ENCODE measurements at places on chromosomes 5 and 9.

DNA sequence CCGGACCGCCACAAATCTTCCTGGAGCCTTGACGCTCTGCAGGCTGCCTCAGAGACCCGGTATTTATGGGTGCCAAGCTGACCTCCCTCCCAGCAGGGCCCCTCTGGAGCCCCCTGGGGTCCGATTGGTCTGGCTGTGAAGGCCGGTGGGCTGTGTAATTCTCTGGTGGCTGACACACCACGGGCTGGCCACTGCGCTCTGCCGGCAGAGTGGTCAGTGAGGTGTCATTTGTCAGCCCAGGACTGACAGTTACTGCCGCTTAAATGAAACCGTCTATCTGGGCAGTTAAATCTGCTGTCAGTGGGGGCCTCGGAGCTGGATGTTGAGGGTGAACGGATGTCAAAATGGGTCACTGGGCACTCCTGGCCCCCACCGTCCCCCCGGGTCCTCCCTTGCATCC, 10.7 kb downstream of the NR5A1 start:
- no peak for DNase-seq

DNA sequence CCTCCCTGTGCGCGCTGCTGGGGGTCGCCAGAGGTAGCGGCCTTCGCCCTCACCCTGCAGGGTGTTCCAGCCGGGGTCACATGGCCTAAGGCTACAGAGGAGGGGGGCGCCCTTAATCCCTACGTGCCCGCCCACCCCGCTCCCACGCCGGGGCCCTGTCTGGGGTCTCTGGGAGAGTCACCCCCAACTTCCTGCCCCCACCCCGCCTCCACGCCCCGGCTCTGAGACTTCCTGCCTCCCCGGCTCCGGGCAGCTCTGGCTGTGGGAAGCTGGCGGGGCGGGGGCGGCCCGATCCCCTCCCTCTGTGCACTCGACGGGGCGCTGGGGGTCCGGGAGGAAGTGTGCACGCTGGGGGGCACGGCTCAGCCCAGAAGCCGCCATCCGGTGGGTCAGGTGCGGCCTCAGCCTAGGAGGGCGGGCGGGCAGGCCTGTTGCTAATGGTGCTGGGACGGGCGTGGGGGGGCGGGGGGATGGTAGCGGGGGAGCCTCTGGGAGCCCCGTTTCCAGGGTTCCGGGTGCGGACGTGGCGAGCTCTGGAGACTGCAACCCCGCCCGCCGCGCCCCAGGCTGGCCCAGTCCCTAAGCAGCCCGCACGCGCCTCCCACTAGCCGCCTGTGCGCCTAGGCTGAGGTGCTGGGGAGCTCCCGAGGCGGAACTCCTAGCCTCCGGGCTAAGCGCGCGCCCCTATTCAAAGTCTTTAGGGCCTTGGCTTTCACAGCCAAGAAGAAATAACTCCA, 61.6 kb downstream of the CXXC5 start:
- no peak for DNase-seq

DNA sequence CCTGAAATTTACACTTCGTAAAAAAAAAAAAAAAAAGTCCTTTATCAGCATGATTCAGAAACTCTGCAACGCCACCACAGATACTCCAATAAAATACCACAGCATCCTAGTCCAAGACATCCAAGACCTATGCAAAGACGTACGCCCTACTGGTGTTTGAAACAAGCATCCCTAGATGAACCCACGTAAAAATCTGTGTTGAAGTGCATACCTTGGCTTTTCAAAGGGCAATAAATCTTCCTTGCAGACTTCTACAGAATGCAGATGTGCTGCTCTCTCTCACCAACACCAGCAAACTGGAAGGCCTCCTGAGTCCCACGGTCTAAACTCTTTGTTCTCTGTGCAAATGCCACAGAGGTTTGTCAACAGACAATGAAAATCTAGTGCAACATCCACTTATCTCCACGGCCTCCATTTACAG, 38.8 kb downstream of the MYO10 start:
- peak; percentile 60 for DNase-seq

DNA sequence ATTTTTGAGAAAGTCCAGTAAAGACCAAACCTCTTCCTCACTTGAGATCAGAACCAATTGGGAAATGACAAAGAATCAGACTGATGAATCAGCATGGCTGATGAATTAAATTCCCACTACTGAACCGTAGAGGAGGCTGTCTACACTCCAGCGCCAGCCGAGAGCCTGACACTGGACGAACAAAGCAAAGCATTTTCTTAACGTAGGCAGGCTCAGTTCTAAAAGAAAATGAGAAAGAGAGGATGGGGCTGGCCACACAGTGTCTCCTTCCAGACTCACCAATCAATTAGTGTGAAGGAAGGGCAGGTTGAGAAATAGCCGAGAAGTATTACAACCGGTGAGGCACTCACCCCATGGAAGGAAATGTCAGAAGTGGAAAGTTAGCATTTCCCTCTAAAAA, 49.4 kb downstream of the ITGA1 start:
- DNase-seq = no peak

- peak; percentile 73 for DNase-seq
Measured at GRCh38 chr5:91219091-91219802, 163.9 kb downstream of the ARRDC3 start.

GRCh38 chr5:174801798-174802197, 77.4 kb downstream of the MSX2 start:
- DNase-seq = no peak

DNA sequence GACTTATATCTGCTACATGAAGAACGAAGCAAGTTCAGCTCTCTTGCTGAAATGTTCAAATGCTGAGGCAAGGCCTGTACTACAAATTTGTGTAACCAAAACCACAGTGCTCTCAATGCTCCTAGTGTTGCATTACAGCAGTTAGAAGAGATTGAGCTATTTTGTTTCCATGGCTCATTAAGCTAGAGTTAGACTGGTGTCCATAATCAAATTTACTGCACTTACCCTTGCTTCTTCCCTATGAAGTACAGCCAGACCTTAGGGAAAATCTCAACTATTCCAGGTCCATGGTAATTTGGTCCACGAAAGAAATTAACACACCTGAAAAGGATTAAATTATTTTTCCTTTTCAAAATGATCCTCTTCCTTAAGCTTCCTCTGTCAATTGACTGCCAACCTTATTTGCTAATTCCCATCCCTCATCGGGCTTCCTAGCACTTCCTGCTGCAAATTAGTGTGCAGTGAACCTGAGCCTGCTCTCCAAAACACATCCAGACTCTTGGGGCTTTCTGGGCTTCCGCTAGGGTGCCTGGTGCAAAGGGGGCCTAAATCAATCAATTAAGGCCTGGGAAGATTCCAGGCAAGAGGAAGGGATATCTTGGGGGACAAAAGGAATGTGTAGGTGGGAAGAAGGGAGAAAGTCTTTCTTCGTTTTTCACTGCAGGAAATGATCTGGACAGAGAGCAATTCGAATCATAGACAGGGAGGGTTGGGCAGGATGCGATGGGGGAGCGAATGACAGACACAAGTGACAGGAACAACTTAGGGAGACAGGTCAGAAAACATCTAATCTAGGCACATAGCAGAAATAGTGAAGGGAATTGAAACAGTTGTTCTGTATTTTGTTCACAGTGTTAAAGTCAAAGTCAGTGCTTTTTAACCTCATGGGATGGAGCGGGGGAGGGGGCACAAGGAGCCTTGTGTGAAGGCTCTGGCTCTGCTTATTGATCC, 542.4 kb downstream of the RAB3C start:
- peak; percentile 35 for DNase-seq

- no peak for DNase-seq
Measured at GRCh38 chr9:79902825-79903600, 331.2 kb downstream of the TLE4 start.

GRCh38 chr9:137083394-137084004, 3.3 kb upstream of the MAN1B1 start:
- peak; percentile 94 for DNase-seq

DNA sequence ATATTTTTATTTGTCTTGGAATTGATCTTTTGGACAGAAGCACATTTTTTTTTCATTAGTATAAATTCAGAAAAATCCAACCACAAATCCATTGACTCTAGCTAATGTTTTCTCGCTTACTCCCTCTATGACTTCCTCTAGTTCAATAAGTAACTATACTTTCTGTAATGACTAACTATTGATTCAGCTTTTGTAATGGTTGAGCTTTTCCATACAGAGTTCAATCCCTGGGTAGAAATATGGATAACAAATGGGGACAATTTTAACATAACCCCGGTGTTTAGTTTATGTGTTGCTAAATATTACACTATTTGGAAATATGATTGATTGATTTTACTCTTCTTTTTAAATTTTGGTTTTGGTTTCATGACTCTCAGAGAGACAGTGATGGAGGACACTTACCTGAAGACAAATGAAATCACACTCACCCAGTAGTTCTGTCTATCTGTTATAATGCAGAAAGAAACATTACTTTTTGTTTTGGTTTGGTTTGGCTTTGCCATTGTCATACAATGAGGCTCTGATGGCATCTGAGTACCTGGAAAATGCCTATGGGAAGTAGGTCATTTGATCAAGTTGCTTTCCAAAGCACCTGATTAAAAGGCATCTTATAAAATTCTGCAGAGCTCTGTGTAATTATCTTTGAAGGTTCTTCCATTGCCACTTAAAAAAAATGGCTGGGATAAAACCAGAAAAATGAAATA, 309.7 kb upstream of the MPDZ start:
- no peak for DNase-seq

DNA sequence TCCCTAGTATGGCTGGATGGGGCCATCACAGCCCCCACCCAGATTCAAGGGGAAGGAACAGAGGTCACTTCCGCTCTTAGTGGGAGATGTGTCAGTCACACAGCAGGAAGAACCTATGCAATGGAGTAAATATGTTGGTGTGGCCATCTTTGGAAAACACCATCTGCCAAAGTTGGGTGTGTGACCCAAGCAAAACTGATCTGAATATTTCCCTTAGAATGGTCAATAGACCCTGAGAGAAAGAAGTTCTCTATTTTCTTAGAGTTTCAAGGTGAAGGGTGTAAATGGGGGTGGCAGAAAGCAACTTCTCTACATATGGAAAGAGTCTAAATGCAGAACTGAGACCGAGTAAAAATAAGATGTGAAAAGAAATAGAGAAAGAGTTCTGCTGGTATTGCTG, 212.7 kb downstream of the ESM1 start:
- DNase-seq = no peak

GRCh38 chr5:58918021-58918729, 335.3 kb downstream of the RAB3C start:
- no peak for DNase-seq

All from AG10803 (cell line).